CD8-positive, alpha-beta memory T cell (primary cell): ENCODE measurements at places on chromosomes 1 and 21. TPM values are rescaled to one million over a fixed set of nuclear protein-coding genes. Genes with fewer than 3 reads are reported as not detected.

The S100A14 gene
- not detected for total RNA-seq

DNA sequence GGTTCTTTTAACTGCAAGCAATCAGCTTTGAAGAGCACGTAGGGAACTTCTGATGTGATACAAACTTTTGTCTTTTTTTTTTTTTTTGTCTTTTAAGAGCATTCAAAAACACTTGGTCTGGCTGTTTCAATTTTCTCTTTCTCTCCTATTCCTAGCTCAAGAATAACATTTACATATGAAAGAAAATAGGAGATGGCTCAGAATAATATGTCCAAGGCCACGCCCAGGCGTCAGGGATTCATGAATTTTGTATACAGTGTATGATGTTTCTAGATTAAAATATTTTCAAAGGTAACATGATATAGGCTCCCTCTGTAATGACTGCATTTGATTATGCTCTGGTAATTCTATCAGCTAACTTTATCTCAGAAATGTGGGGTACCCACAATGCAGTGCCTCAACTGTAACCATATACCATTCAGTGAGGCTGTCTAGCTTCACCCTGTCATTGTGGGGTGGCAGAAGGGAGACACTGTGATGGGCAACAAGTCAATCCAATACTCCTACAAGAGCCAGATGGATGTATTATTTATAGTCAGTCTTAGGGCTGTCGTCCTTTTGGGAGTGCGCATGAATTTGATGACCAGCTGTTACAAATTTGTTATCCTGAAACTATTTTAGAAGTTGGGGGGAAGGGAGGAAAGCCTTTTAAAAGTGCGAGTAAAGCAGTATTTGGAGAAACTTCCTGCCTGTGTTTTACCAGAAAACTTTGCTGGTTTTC, 1.5 kb upstream of the AKNAD1 start:
- no peaks in the 10 kb centered on the region for H3K36me3 ChIP-seq
- H3K27me3 ChIP-seq = no peaks in the 10 kb centered on the region
- no peak overlapping the region for H3K27ac ChIP-seq
- DNase-seq = no peak
- H3K4me3 ChIP-seq = no peak overlapping the region

DNA sequence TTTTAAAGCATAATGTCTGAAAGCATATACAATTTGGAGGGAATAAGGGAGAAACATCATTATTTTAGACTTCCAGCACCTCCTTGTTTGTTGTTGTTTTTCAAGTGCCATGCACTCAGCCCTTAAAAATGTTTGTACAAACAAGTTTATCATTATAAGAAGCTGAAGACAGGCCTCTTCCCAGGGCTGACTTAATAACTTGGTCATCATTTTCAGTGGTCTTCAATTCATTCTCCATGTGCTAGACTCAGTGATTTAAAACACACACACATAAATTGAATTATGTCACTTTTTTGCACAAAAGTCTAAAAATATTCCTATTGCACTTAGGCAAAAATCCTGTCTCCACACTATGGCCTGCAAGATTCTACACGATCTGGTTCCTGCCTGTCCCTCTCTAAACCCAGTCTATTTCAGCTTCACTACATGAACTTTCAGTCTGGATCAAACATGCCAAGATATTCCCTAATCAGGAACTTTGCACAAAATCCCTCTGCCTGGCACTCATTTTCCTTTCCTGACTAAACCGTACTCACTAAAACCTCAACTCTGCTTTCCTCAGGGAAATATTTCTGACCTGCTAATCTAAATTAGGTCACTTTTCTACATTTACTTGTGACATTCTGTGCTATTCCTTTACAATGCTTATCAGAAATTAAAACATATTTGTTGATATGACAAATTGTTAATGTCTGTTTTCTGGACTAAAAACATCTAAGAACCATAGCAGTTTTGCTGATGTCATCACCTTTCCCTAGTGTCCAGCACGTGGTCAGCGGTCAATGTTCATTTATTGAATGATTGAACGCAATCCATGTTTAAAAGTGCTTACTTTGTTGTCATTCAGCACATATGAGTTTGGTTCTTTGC, 14.8 kb upstream of the GBP5 start:
- no peaks in the 10 kb centered on the region for H3K27me3 ChIP-seq
- H3K36me3 ChIP-seq = no peaks in the 10 kb centered on the region
- no peak for DNase-seq
- H3K4me3 ChIP-seq = peak overlapping the region; percentile 45
- H3K27ac ChIP-seq = peak overlapping the region; percentile 49

The PLPP3 gene
- total RNA-seq = 0.22 TPM

DNA sequence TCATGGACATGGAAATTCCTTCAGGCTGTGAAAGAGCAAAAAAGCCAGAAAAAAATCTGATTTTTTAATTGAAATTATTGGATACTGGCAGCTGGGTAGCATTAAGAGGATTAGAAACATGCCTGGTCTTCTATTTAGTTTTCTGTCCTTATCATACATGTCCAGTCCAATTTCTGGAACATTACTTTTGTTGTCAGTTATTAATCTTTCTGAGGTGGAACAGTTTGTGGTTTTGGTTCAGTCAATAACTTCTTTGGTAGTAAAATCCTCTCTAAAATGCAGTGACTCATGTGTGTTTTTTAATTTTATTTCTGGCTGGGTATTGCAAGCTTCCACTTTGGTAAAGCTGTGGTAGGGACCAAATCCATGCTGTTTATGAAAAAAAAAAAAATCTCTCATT, 687.0 kb upstream of the ADGRL2 start:
- no peak overlapping the region for H3K4me3 ChIP-seq
- no peaks in the 10 kb centered on the region for H3K4me1 ChIP-seq
- no peaks in the 10 kb centered on the region for H3K36me3 ChIP-seq
- H3K27me3 ChIP-seq = no peaks in the 10 kb centered on the region
- no peak for DNase-seq

- no peak overlapping the region for H3K27ac ChIP-seq
- H3K4me1 ChIP-seq = no peaks in the 10 kb centered on the region
- no peak for DNase-seq
- H3K27me3 ChIP-seq = no peaks in the 10 kb centered on the region
Measured at GRCh38 chr1:192869308-192869940, 60.6 kb downstream of the RGS2 start.

The AADACL3 gene
- not detected for total RNA-seq

The ATP6V1G3 gene
- total RNA-seq = not detected

The SPRR3 gene
- total RNA-seq = not detected

DNA sequence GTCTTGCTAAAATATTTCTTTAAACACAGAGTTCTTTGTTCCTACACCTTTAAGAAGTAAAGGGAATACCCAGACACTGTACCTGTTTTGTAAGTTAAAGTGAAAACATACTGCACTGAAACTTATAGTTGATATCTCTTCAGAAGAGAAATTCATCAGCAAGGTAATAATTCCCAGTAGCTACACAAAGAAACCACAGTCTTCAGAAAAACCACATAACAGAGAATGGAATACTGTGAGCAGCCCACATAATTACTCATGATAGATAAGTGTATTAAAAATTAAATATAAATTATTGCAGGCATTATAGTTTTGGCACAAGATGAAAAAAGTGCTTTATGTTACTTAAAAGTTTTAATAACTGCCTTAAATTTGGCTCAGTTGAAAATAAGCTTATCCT, 276.6 kb downstream of the SETD4 start:
- no peaks in the 10 kb centered on the region for H3K36me3 ChIP-seq
- no peak overlapping the region for H3K4me3 ChIP-seq
- H3K27ac ChIP-seq = no peak overlapping the region

DNA sequence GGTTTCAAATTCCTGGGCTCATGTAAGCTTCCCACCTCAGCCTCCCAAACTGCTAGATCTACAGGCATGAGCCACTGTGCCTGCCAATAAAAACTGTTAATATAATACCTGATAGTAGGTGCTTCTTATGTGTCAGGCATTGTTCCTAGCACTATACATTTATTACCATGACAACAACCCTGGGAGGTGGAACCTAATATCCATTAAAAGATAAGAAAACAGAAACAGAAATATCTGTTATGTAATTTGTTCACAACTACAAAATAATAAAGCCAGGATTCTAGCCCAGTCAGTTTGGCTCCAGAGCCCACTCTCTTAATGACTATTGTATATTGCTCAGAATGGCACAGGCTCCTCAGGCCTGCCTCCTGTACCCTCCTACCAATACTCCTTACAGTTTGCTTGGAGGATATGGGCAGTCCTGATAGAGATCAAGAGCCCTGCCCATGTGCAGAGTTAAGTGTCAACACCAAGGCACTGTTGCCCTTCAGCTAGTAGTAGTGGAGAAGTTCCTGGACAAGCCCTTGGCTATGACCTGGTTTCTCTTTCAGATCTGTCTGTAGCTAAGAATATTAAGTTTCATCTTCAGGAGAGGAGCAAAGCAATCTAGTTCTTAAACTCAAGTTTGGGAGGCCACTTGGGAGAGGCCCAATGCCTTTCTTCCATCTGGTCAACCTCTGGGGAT, 22.4 kb downstream of the RPL5 start:
- no peak overlapping the region for H3K4me3 ChIP-seq
- no peak for DNase-seq
- peaks cover 2% of the 10 kb centered on the region for H3K4me1 ChIP-seq

DNA sequence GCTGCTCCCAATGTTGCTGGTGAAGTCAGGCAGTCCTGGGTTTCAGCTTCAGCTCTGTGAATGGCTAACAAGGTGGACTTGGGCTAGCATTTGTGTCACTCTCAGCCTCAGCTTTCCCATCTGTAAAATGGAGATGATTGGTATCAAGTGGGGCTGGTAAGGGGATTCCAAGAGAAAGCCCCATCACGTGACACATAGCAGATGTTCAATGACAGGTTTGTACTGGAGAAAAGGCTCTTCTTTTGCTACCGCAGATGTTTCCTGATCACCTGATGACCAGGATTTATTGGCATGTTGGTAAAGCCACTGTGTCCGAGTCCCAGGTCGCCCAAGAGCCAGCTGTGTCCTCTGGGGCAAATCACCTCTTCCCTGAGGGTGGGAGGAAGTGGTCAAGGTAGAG, 335.0 kb downstream of the MATN1 start:
- no peak for DNase-seq
- H3K27me3 ChIP-seq = no peaks in the 10 kb centered on the region
- H3K4me3 ChIP-seq = no peak overlapping the region
- H3K36me3 ChIP-seq = no peaks in the 10 kb centered on the region
- no peak overlapping the region for H3K27ac ChIP-seq
- H3K4me1 ChIP-seq = no peaks in the 10 kb centered on the region

DNA sequence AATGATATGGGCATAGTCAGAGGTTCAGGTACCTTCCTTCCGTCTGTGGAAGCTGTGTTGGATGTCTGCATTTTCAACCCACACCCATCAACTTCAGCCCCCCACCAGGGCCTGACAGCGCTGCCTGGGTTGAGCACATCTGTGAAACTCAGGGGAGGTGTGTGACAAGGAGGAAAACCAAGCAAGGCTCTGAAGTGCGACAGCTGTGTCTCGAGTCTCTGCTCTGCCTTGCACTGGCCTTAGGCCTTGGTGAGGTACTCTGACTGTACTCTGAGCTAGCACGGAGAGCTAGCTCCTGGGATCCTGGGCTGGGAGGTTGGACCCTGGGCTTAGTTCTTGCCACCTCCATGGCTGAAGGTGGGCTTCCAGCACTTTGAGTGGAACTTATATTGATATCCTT, 9.1 kb downstream of the VANGL2 start:
- DNase-seq = no peak
- H3K27me3 ChIP-seq = no peaks in the 10 kb centered on the region
- no peaks in the 10 kb centered on the region for H3K36me3 ChIP-seq
- no peaks in the 10 kb centered on the region for H3K4me1 ChIP-seq
- H3K4me3 ChIP-seq = no peak overlapping the region

DNA sequence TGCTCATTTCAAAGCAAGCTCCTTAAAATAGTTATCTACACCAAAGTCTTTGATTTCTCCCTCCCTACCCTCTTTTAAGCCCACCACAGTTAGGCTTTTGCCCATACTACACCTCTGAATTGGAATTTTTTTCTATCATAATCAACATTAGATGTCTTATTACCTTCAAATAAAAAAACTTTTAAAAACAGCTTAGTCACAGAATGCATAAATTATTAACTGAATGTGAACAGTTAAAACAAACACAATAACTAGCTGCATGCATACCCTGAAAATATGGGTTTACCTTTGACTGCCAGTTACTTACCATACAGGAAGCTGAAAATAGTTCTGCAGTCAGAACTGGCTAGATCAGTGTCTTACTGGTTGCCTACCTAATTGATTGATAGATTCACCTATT, 210.9 kb downstream of the TGFB2 start:
- H3K27me3 ChIP-seq = no peaks in the 10 kb centered on the region
- no peak overlapping the region for H3K4me3 ChIP-seq
- H3K4me1 ChIP-seq = no peaks in the 10 kb centered on the region
- H3K36me3 ChIP-seq = no peaks in the 10 kb centered on the region
- no peak overlapping the region for H3K27ac ChIP-seq

GRCh38 chr1:205375835-205376545, 19.3 kb upstream of the KLHDC8A start:
- no peaks in the 10 kb centered on the region for H3K36me3 ChIP-seq
- no peak overlapping the region for H3K4me3 ChIP-seq
- H3K27ac ChIP-seq = no peak overlapping the region
- no peak for DNase-seq

The RIIAD1 gene
- not detected for total RNA-seq

The PPFIA4 gene
- 1.2 TPM for total RNA-seq

The TMEM167B gene
- 36.6 TPM for total RNA-seq

DNA sequence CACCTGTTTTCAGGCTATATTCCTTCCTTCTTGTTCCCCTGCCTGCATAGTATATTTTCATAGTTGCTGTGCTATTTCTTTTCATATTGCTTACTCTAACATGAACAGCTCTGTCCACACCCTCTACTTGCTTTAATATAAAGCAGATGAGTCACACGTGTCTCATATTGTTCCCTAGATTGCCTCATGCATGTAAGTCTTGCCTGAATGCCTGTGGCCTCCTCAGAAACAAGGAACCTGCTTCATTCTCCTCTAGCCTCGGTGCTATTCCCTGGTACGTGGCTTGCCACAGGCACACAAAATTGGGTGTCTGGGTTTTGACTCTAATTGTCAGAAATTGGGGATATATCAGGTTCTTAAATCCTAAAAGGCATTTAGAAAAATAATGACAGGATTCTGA, 16.5 kb upstream of the PKP1 start:
- H3K4me1 ChIP-seq = no peaks in the 10 kb centered on the region
- no peak overlapping the region for H3K27ac ChIP-seq
- no peak for DNase-seq
- peaks cover 4% of the 10 kb centered on the region for H3K27me3 ChIP-seq
- H3K4me3 ChIP-seq = no peak overlapping the region

- no peak overlapping the region for H3K27ac ChIP-seq
- no peaks in the 10 kb centered on the region for H3K36me3 ChIP-seq
- no peaks in the 10 kb centered on the region for H3K4me1 ChIP-seq
- DNase-seq = no peak
Measured at GRCh38 chr1:23736437-23737134, 6.7 kb upstream of the ELOA start.
